ENCODE measurements at places on chromosomes 5 and 9. TPM values are rescaled to one million over a fixed set of nuclear protein-coding genes. Genes with fewer than 3 reads are reported as not detected.

DNA sequence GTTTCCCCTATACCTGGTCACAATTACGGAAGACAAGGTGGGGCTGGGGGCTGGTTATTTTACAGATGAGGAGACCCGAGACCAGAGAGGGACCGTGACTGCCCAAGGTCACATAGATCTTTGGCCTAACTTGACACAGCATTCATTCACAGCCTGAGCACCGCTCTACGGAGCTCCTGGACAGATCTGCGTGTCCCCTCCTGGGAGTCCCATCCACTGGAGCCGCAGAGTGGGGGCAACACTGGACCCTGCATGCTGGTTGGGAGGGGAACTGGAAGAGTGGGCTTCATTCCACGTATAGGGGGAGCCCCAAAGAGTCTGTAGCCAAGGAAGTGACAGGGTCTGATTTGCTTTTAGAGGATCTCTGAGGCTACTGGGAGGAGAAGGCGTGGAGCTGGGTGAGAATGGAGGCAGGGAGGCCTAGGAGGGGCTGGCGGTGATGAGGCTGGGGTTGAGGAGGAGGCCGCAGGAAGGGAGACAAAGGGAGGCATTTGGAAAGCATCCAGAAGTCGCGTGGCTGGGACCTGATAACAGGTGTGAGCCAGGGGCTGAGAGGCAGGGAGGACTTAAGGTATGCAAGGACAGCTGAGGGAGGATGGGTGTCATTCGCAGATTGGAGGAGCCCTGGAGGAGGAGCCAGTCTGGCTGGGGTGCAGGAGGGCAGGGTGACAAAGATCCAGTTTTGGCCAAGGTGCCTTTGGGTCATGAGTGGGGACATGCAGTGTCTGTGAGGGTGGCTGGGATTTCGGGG lies 64.3 kb upstream of the IER5L start:
- DNase-seq = no peak

DNA sequence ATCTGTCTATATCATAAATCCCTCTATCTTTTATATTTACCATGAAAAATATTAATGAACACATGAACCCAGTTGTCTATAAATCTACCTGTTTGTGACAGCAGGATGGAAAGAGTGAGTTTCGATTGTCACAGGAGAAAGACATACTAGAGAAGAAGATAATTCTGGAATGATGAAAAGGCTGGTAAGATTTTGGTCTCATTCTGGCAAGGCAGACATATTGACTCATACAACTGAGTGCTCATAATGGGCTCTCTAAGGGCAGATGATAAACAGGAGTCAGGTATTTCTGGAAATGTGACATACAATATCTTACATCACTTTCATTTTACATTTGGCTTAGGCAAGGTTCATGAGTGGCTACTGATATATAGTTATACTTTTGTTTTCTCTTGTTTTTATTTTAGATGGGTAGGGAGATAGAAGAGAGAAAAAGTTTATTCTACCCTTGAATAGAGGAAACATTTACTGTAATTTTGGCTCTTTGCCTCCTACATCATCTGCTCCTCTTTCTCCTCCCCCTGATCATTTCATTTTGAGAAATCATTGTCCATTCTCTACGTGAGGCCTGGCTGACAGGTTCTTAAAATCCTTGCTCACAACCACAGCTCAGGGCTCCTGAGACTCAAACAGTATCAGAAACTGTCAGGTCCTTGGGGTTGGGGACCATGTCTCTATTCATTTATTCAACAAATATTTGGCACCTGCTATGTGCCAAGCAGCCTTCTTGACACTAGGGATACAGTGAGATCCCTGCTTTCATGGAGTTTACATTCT lies 14.4 kb downstream of the ELOVL7 start:
- DNase-seq = no peak

GRCh38 chr5:114727358-114727757 lies 365.5 kb downstream of the KCNN2 start:
- DNase-seq = no peak

DNA sequence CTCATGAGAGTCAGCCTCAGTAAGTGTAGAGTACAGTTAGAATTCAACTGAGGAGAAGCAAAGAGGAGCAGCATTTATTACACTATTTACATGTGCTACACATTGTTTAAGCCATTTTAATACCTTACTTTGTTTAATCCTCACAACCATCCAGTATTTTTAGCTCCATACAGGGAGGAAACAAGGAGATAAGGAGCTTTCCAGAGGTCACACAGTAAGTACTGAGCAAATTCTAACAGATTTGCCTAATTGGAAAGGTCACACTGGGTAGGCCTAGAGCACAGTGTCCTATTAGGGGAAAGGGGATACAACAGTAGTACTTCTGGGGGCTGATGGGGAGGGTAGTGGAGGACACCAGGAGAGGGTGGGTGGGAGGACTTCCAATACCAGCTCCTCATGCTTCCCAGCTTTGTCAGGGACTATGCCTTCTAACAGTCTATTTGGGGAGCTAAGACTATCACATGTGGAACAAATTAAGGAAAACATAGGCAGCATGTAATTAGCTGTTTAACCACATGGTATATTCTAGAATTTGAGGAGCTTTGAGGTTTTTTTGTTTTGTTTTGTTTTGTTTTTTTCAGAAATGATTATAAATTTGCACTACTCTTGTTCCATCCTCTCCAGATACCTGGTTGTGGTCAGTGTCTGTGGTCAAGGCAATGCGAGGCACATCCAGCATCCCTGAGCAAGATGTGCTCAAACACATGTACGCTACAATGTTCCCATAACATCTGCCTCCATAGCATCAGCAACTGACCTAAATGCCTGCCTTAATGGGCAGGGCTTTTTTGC lies 96.0 kb upstream of the SLC12A2 start:
- peak; percentile 19 for DNase-seq

DNA sequence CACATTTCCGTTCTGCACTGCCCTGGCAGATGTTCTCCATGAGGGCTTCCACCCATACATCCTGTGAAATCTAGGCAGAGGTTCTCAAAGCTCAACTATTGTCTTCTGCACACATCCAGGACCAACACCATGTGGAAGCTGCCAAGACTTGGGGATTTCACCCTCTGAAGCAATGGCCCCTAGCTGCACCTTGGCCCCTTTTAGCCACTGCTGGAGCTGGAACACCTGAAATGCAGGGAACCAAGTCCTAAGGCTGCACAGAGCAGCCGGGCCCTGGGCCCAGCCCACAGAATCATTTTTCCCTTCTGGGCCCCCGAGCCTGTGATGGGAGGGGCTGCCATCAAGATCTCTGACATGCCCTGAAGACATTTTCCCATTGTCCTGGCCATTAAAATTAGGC lies 228.7 kb downstream of the ANXA1 start:
- DNase-seq = no peak

- DNase-seq = no peak
Measured at GRCh38 chr9:130751631-130752355, 58.2 kb downstream of the EXOSC2 start.

DNA sequence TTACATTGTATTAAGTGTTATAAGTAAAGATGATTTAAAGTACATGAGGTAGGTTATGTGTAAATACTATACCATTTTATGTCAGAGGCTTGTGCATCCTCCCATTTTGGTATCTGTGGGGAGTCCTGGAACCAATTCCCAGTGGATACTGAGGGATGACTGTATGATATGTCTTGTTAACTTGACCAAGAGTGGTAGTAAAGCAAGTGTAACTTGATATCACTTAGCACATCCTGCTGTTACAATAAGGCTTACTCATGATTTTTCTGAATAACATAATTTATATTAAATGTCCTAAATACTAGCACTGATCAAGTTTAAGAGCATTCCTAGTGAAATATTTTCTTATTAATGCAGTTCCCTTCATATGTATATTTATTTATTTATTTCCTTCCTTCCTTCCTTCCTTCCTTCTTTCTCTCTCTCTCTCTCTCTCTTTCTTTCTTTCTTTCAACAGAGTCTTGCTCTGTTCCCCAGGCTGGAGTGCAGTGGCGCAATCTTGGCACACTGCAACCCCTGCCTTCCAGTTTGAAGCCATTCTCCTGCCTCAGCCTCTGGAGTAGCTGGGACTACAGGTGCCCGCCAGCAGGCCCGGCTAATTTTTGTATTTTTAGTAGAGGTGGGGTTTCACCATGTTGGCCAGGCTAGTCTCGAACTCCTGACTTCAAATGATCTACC lies 7.5 kb downstream of the NDFIP1 start:
- DNase-seq = peak; percentile 69

DNA sequence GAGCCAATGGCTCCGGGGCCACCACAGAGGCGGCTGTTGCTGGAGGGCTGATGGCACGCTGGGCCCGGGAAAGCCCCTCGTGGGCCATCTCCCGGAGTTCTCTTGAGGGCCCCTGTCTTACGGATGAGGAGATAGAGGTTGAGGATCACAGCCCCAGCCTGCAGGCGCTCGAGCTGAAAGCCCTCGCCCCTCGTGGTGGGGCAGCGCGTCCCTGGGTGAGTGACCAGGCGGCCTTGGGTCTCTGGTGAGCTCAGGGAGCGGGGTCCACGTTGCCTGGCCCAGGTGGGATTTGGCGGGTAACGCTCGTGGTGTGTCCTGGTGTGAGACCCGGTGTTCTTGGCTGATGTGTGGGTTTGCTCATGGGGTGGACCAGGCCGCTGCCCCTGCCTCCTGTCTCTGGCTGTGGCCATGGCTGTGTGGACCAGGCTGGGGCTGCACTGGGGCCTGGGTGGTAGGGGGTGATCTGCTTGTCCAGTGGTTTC lies 38.9 kb downstream of the RXRA start:
- no peak for DNase-seq

DNA sequence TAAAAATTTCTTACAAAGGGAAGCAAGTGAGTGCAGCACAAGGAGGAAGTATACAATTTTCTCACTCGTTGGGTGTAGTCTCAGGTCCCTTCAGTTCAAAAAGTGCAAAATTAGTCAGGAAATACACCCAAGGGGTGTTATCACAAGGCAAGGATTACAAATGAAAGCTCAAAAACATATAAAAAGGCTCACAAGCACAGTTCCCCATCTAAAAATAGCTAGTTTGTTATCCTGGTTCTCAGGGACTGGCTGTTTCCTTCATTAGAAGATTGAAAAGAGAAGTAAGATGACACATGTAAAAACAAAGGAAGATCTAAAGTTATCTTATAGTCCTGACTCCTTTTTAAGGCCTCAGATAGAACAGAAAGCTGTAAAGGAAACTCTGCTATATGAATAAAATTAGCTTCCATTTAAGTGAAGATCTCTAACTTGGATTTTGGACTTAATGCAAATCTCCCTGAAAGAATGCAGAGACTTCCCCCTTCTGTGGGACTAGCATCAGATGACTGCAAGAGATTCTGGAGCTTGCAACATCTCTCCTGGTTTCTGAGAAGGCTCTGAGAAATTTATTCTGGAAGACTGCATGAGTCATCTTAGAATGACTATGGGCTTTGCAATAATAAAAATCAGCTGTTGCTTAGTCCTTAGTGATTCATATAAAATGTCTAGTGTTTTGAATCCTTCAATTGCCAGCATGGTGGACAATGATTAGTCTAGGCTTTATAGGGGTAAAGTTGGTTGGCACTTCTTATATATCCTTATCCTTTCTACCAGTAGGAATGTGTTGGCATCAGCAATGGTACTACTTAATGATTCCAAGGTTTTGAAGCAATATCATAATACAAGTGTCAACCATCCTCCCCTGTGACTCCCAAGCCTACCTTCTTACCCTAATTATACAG lies 25.4 kb downstream of the DAB2 start:
- peak; percentile 98 for DNase-seq

GRCh38 chr5:160061770-160062169 lies 52.8 kb downstream of the TTC1 start:
- no peak for DNase-seq

- DNase-seq = no peak
Measured at GRCh38 chr9:71403106-71403505, 281.7 kb upstream of the TRPM3 start.

GRCh38 chr9:77588271-77588937 lies 59.7 kb downstream of the GNA14 start:
- peak; percentile 86 for DNase-seq

- DNase-seq = no peak
Measured at GRCh38 chr5:154776167-154776566, 21.0 kb downstream of the LARP1 start.

GRCh38 chr5:174329738-174330137 lies 284.2 kb downstream of the NSG2 start:
- peak; percentile 50 for DNase-seq

- peak; percentile 89 for DNase-seq
Measured at GRCh38 chr5:159341906-159342310, 11.6 kb upstream of the IL12B start.

- no peak for DNase-seq
Measured at GRCh38 chr5:10700516-10700915, 60.5 kb downstream of the DAP start.

DNA sequence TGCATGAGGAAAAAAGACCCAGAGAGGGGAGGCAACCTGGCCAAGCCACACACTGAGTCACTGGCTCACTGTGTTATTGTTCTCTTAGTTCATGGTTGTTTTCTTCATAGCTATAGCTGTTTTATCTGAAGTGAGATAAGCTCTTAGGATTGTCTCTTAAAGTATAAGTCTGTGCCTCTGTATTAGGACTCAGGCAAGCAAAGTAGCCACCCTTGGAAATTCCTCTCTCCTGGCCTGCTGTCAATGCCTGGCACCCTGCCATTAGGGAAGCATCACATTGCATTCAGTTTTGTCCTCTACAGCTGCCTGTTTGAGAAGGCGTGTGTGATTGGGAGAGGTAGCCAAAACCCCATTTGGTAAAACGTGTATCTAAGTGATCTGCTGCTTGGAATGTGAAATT lies 147.4 kb upstream of the GLRA1 start:
- no peak for DNase-seq

DNA sequence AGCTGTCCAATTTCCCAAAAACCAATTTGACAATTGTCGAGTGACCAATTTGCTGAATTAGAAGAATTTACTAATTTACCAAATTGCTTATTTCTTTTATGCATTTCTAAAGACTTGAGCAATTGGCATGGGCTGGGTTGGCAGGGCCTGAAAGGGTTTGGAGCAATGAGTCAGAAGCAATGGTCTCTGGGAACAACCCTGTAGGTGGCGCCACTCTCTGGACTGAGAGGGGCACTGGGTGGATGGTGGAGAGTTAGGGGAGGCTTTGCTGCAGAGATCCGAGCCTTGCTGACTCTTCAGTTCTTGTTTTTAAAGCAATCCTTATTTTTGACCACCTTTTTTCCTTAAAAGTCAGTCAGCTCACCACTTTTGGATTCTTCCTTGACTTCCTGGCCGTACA lies 71.5 kb upstream of the RPS23 start:
- DNase-seq = no peak

GRCh38 chr5:1264211-1264610 lies 30.7 kb downstream of the TERT start:
- no peak for DNase-seq

DNA sequence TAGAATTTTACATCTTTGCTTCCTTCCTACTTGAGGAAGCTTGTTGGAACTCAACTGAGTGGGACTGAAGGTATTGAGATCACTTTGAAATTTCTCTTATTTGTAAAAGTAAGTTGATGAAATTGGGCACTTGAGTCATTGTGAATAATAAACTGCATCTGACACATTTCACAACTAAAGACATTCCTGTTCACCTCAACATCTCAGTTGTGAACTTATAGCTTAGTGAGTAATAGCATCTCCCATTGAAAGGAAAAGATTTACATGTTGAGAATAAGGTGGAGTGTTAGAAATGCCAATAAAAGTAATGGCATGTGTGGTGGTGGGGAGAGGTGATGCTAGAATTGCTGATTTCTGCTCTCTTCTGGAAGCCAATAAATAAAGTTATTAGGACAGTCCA lies 145.0 kb downstream of the SLC24A2 start:
- no peak for DNase-seq

PCDHA11 gene
- 0.51 TPM for total RNA-seq

FSTL4 gene
- total RNA-seq = not detected

NNT gene
- total RNA-seq = 90.1 TPM

INSL6 gene
- not detected for total RNA-seq

FAM163B gene
- not detected for total RNA-seq

RNF224 gene
- total RNA-seq = under 0.01 TPM

CDH10 gene
- under 0.01 TPM for total RNA-seq
